ENCODE measurements at places on chromosomes 11 and 22. TPM values are rescaled to one million over a fixed set of nuclear protein-coding genes. Genes with fewer than 3 reads are reported as not detected.

DNA sequence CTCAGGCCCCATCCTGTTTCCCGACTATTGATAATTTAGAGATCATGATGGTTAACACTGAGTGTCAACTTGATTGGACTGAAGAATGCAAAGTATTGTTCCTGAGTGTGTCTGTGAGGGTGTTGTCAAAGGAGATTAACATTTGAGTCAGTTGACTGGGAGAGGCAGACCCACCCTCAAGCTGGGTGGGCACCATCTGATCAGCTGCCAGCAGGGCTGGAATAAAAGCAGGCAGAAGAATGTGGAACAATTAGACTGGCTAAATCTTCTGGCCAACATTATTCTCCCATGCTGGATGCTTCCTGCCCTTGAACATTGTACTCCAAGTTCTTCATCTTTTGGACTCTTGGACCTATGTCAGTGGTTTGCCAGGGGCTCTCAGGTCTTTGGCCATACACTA lies 1170.0 kb upstream of the CNTN5 start:
- no peak for DNase-seq

DNA sequence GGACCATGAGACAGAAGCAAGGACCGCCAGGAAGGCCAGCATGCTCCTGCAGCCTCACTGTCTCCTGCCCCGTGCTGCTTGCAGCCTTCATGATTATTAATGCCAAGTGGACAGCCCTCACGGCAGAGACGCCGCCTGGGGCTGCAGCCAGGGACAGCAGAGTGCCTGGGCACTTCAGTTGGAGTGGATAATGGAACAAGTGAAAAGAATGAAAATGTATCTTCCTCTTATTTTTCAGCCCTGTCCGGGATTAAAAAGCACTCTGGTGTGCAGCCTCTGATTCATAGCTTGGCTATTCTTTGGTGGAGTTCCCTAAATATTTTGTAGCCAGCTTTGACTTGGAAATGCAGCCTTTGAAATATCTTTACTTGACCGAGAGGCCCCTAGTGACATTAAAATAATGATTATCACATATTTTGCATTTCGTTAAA lies 1404.2 kb downstream of the BRD1 start:
- DNase-seq = peak; percentile 68

The TMEM191B gene
- total RNA-seq = not detected

- peak; percentile 83 for DNase-seq
Observed at GRCh38 chr11:58024601-58025091, 965 bp downstream of the OR9Q1 start.

DNA sequence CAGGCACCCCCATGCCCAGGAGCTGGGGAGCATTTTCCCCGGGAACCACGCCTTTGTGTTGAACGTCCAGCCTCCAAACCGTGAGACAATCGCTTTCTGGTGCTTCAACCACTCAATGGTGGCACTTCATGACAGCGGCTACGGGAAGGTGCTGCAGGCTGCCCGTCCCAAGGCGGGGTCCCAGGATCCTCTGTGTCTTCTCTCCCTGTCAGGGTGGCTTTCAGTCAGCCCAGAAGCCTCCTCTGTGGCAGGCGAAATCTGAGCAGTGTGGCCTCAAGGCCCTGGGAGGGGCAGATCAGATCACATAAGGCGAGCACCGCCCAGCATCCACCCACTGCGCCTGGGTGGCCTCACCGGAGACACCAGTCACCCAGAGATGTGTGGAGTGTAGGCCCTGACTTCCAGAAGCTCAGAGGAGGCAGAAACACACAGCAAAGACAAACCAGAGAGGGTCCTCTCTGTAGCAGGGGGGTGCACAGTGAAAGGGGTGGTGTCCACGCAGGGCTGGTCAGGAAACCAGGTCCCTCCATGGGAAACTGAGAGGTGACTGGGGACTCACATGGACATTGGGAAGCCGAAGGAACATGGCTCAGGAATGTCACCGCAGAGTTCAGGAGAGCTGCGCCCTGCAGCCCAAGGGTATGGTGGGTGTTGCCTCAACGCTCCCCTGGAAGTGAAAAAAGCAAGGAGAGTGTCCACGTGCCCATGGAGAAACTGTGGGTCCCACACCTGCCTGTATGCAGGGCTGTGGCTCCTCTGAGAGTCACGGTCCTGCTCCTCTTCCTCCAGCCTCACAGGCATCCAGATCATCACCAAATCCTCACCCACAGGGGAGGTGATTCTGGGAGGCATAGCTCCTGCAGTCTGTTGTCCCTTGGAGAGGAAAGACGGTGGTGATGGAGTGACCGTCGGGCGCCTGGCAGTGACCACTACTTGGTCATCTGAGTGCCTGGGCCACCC lies 1420.7 kb downstream of the TBC1D22A start:
- no peak for DNase-seq

DNA sequence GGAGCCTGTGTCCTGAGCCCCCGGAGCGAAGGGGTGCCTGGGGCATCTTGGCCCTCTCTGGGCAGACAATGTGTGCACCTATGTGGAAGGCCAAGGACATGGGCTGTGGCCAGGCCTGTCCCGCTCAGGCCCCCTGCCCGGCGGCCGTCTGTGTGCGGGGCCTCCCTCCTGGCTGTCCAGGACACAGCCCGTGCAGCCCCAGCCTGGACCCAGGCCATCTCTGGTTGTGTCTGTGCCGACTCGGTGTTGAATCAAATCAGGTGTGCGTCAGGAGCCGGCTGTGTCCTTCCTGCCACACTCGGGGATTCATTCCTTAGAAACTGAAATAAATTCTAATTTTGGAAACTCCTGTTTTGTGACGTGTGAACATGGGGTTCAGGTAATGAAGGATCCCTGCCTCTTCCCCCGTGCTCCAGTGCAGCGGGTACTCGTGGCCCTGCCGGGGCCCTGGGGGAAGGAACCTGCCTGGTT lies 1.5 kb upstream of the SELENOO start:
- no peak for DNase-seq

GRCh38 chr11:16816358-16817270 lies 78.2 kb downstream of the C11orf58 start:
- DNase-seq = no peak

DNA sequence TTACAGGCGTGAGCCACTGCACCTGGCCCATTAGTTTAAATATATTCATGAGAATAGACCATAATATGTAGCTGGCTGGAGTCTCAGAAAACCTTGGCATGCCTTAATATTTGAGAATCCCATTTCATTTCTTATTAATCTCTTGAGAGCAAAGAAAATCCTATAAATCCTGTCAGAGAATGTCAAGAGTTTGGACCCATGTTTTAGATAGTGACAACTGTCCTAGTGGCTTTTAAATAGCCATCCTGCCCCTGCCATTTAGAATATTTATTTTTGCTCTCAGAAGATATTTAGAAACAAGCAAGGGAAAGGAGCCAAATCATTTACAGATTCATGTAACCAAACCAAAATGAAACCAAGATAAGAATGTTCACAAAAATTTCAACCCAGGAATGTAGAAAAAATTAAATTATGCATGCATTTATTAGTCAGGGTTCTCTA lies 107.2 kb downstream of the SWAP70 start:
- no peak for DNase-seq

- DNase-seq = peak; percentile 42
Observed at GRCh38 chr22:41976070-41976901, 7.0 kb downstream of the SEPTIN3 start.

The CHRNA10 gene
- 0.51 TPM for total RNA-seq

GRCh38 chr11:13861411-13861810 lies 101.1 kb upstream of the SPON1 start:
- no peak for DNase-seq

- DNase-seq = no peak
Observed at GRCh38 chr22:49107561-49107960, 720.1 kb downstream of the BRD1 start.

- peak; percentile 6 for DNase-seq
Observed at GRCh38 chr11:127627629-127628457, 627.3 kb upstream of the KIRREL3 start.

- peak; percentile 34 for DNase-seq
Observed at GRCh38 chr11:114606003-114606801, 10.6 kb upstream of the NXPE4 start.

DNA sequence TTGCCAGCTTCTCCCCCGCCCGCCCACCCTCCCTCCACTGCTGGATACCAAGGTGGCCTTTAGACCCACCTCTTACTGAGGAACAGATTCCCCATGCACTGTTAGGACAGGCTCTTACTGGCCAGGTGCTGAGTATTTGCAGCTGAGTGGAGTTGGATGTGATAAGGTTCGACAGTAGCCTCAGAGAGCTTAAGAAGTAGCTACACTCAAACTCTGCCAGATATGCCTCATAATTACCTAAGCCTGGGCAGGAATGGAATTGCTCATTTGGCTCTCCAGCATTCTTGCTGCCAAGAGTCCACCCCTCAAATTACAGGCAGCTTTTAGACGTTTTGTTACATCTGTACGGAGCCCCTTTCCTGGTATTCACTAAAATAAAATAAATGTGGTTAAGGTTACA lies 9.6 kb downstream of the FAM181B start:
- no peak for DNase-seq

Measured in GM23248 (cell line).